ENCODE measurements at places on chromosomes 11 and 22.

GRCh38 chr11:64057890-64058289 lies 22.2 kb downstream of the FLRT1 start:
- no peak for DNase-seq

DNA sequence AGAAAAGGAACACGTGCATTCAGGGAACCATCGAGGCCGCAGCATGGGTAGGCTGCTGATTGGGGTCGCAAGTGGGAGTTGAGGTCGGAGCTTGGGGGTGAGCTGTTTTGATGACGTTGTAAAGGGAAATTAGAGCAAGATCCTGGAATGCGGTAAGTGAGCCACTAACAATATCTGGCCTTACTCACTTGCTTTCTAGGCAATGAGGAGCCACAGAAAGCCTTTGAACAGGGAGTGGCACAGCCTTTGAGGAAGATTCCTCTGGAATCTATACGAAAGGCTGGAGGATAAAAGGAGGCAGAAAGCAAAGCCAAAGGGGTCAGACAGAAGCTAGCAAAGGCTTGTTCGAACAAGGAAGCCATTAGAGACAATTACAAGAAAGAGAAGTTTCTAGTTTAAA lies 197.5 kb downstream of the LARGE1 start:
- DNase-seq: no peak

DNA sequence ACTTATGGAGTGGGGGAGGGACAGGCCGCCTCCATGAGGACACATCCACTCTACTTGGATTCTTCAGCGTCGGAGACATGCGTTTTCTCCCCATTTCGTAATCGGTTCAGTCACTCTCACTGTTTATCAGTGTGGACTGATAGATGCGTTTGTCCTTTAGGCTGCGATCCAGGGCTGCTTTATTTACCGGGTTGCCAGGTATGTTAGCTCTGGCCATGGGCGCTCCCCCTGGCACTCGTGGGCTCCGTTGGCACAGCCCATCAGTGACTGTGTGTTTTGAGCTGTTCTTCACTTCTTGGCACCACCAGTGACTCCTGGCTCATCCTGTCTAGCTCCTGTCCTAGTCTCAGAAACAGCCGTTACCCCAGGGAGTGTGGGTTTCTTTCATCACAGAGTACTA lies 1203.3 kb downstream of the BRD1 start:
- DNase-seq: no peak

DNA sequence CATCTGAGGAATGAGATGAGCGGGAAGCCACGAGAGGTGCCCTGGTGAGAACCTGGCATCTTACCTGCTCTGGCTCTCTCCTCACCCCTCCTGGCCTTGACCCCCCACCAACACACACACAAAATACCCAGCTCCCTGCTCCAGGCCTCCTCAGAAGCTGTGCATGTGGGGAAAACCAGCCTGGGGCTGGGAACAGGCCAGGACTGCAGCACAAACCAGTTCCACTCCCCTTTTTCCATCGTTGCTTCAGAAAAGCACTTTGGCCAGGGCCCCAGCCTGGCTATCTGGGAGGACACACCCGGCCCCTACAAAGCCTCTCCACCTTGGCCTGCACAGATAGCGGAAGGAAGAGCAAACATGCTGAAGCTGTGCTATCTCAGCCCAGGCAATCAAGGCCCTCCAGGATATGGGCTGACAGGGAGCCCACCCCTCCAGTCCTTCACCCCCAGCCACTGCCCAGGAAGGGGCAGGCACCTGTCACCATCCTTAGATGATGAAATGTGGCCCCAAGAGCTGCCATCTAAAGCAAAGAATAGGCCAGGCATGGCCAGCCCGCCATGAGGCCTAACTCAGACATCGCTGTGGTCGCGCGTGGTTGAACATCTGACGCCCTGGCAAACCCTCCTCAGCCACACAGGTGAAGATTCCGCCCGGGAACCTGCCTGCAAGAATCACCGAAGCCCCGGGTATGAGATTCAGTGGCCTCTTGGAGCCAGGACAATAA lies 35.4 kb downstream of the PISD start:
- DNase-seq: no peak

- DNase-seq: no peak
Measured at GRCh38 chr11:59197991-59198390, 14.7 kb downstream of the MPEG1 start.

GRCh38 chr22:43151251-43152002 lies at the start of gene TSPO:
Gene TSPO, plus strand, starts transcription at chr22:43151559. Its CDS starts 7,680 bp downstream, at chr22:43159239.
- peak; percentile 58 for DNase-seq

GRCh38 chr11:74318241-74318932 lies 6.9 kb upstream of the P4HA3 start:
- DNase-seq: no peak

DNA sequence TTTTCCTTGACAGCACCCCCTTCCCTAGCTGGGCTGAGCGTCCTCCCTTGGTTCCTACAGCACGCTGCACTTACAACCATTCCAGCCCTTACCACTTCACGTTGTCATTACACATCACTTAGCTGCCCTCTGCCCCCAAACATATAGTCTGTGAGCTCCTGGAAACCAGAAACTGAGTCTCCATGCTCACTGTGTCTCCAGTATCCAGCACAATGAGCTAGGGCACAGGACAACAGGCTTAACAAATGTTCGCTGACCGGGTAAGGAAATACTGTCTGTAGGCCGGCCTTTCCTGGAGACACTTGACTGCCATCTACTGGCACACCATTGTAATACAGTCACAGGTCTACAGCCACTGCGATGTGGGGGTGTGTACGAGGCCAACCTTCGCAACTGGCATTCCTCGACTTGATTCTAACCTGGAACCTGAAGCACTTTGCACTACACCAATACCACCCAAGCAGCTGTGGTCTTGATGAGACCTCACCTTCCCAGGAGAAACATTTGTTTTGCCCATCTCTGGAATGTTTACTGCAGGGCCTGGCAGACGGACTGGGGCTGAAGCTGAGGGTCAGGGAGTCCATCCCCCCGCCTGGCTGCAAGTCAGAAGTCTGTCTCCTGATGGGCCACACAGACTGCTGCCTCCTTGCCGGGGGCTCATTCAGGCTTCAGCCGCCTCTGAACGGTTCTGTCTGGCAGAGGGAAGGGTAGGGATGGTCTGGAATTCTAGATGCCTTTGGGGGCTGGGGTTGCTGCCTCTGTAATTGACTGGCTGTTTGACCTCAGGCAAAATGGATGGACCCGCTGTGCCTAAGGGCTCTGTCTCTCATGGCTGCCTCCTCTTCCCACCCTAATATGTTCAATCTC lies 72.0 kb downstream of the SYN3 start:
- DNase-seq: peak; percentile 35

DNA sequence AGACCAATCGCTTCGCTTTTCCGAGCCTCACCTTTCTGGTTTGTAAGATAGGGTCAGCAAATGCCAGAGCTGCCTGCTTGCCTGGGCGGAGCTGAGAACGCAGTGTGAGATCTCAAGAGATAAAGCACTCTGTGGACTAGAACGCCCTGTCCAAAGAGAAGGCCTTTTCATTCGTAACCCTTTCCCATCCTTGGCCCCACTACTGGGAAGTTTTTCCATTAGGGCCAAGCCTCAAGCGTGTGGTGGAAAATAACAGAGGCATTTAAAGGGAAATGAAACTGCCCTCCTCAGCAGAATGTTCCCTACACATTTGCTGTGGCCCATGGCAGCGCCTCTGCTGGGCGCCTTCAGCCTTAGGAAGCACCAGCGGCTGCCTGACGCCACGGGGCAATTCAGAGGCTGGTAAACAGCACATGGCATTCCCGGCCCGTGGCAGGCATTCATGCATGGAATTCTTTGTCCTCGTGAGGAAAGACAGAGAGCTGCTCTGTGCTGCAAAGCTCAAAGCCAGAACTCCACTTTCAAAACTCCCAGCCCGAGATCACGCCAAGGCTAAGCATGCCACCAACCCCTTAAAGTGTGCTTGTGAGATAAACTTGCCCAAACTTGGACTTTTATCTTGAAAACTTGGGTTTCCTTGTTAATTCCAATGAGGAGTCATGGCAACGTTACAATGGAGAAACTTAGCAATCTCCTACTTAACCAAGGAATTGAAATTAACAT lies 38.1 kb downstream of the AHNAK start:
- DNase-seq: no peak

- no peak for DNase-seq
Measured at GRCh38 chr22:36727927-36728488, 24.5 kb upstream of the CACNG2 start.

DNA sequence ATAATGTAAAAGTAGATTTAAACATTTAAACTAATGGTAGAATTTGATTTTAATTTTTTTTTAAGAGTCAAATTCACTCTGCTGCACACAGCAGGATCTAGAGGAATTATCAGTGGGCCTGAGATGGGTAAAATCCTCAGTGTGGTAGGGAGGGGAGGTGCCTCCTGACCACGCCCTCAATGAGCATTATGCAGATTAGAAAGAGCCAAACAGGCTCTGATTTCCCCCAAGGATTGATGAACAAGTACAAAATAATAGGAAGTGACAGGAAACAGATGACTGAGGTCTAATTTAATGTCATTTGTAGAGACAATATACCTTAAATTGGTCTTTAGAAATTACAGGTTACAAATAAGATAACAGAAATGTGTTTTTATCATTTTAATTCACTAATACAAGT lies 155.2 kb downstream of the DCDC1 start:
- no peak for DNase-seq

DNA sequence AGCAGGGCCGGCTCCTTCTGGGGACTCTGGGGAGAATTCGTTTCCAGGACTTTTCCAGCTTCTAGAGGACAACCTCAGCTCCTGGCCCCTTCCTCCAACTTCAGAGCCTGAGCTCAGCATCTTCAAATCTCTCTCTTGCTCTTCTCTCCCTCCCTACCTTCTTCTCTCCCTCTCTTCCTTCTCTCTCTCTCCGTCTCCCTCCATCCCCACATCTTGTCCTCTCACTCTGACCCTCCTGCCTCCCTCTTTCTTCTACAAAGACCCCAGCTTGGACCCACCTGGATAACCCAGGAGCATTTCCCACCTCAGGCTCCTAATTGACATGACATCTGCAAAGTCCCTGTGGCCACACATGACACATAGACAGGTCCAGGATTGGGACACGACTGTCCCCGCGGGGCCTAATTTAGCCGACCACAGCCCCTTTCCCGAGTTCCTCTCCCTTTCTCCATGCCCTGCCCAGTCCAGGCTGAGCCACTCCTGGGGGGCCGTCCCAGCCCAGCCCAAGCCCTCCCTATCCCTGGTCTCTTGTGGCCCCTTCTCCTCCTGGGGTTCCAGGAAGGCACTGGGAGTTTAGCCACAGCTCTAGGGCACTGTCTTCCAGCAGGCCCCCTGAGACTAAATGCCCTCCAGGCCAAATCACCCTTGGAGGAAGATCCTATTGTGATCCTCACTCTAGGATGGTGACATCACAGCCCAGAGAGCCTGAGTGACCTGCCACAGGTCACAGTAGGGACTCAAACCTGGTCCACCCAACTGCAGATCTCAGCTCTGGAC lies 36.9 kb downstream of the IGLL5 start:
- DNase-seq: no peak

- no peak for DNase-seq
Measured at GRCh38 chr11:69355346-69355940, 61.5 kb downstream of the MYEOV start.

DNA sequence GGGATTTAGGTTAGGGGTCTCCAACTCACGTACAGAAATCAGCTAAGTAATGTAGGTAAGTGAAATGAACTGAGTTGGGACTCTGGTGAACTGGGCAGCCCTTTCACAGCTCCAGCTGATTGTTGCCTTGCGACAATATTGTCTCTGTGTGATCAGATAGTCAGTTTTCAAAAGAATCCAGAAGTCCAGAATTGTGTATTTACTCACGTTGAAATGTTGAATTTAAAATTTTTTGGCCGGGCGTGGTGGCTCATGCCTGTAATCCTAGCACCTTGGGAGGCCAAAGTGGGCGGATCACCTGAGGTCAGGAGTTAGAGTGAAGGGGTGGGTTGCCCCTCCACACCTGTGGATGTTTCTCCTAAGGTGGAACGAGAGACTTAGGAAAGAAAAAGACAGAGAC lies 18.8 kb upstream of the WDR74 start:
- DNase-seq: no peak

DNA sequence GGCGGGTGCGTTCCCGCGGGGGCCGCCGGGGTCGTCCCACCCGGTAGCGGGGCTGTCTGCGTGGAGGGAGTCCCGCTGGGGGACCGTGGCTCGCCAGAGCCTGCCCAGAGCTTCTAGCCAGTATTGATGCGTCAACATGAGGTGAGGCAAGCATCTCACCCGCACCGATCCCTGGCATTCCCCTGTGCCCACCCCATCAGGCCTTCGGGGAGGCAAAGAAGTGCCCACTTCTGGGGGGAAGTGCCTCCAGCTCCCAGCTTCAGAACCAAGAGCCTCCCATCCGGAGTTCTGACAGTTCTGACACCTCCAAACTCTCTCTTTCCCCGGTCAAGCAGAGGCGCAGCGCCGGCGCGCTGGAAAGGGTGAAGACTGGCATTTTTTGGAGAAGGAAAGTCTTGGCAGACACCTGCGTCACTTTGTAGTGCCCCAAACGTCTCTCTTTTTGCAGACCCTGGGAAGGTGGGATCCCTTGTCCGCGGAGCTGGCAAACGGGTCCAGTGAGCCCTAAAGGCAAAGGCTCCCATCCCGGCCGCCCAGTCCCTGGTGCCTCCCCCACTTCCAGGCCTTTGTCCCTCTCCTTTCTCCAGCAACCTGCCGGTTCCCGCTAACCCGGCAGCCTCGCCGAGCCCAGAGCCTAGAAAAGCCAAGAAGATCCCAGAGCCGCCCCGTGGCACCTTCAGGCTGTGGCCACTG lies 3.2 kb upstream of the PAX6 start:
- no peak for DNase-seq

DNA sequence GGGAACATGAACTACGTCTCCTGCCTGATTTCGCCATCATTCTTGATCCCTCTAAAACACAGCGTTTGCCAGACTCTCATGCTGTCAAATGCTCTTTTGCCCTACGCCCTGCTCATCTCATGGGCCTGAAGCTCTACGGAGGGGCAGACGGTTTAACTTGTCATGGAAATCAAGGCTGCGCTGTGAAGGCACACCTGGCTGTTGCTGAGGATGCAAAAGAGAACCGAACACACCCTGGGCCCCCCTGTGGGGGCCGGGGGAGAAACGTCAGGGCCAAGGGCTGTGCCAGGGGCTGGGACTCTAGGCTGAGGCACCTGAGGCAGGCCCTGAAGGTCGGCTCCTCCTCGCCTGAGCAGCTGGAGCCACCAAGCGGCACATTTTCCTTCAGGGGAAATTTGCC lies 957.2 kb downstream of the BRD1 start:
- no peak for DNase-seq

DNA sequence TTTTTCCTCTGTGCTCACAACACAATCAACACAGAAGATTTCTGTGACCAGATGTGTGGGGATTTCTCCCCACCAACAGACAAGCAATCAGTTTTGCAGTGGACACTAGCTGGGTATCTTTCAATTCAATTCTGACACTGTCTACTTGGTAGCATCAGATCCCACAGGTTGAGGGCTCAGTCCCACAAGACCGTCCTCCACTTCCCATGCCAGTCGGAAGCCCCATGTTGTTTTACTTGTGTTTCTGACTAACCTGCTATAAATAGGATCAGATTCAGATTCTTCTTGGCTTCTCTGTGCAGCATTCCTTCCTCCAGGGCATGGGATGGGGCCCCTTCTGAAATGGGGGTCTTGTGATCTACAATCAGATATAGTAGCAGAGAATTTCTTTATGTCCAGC lies 19.6 kb downstream of the ACER3 start:
- no peak for DNase-seq

- DNase-seq: no peak
Measured at GRCh38 chr11:77146261-77147035, 18.4 kb downstream of the MYO7A start.

Data from T-helper 1 cell (primary cell).